Activated CD4-positive, alpha-beta T cell treated with anti-CD3 and anti-CD28 coated beads, Interleukin-2, Interleukin-4, amounts not matched to agents 100 ng/mL and 50 ng/mL, durations not matched to agents 16 hours and 8 hours (primary cell): ENCODE measurements at places on chromosomes 12 and 14.

- no peak for DNase-seq
These were observed 559 bp downstream of the SYNJ2BP start for GRCh38 chr14:70416338-70416724.

- DNase-seq, result peak; percentile 21
These were observed at the start of gene RGS6 for GRCh38 chr14:71932229-71932981. Gene RGS6 (plus strand): TSS chr14:71932429.

- no peak for DNase-seq
These were observed 843.4 kb downstream of the SLC6A15 start for GRCh38 chr12:84069198-84069597.

DNA sequence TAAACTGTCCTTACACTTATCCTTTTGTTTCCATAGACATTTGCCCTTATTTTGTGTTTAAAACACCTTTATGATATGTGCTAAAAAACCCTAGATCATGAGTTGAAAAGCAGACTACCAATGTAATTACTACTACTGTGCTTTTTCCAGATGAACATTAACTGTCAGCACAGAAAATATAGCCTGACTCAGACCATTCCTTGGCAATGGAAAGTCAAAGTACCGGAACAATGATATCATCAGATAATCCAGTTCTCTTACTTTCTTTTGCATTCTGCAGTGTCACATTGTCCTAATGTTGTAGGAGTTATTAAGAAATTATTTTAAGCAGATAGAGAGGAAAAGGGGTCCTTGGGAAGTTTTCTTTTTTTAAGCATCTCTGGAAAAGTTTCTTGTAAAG is 1189.0 kb upstream of the FLRT2 start:
- no peak for DNase-seq

- no peak for DNase-seq
These were observed 66.2 kb downstream of the NTF3 start for GRCh38 chr12:5498076-5498475.

DNA sequence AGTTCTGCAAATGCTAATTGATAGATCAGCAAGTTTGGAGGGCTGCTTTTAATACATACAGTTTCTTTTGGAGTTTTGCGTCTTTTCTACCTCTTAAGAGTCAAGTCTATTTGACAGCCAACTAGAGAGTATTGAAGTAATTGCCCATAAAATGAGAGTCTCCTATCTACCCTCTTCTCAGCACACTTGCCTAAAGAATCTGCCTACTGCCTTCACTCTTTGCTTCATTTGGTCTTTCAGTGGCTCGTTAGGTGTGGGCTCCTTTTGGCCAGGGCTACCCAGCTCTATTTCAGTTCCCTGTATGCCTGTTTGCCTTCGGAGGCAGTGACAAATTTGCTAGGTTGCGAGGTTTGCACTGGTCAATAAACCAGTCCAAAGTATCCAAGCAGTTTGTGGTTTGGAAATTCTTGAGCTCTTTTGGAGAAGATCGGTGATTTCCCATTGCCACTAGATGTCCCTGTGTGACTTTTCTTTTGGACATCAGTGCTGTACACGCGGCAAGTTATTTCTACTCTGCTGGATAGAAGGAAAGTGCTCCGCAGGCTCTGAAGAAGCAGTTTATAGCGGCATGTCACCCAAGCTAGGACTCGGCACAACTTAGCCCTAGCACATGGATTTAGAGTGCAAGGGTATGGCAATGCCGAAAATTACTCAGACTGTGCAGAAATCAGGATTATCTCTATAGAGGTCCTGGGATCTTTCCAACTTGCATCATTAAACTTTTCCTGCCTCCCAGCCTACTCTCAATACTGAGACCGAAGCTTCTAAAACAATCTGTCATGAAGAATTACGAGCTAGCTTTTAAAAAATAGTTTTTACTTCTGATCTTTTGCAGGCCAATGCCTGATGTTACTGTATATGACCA is 38.6 kb downstream of the MGST1 start:
- no peak for DNase-seq

DNA sequence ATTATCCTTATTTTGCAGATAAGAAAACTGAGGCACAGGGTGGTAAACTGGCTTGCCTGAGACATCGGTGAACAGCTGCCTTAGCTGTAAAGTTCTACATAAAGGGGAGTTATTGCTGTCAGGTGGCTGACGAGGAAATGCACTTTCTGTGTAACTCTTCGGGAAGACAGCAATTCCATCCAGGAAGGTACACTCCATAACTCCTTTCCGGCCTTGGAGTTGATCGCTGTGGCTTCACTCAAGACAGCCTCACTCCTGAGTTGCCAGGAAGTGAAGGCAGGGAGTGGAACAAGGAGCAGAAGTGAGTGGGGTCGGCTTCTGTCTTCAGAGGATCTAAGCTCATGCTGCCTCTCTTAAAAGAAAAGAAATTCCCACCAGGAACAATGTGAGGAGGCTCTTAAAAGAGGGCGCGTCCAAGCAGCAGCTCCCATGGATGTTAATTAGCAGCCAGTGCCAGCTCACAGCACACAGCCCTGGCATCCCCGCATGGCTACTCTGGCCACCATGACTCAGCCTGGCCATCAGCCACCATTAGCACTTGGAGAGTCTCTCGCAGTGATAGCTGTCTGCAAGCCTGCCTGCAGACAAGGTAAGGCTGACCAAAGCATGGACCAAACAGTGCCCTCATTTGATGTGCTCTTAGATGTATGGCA is 60.3 kb downstream of the NUAK1 start:
- DNase-seq, result no peak

DNA sequence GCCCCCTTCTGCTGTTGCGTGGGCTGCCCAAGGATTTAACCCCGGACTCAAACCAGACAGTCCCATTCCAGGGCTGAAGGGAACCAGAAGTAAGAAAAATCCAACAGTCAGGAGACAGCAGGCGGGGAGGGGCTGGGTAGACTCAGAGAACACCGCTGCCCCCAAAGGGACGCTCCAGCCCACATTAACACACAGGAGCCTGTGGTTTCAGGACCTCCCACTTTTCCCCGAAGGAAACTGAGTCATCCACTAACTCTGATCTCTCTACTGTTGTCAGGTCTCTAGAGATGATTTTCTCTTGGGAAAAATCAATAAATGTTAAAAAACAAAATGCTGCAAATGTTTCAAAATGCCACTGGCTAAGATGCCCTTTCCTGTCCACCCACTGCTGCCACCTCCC is 41.6 kb downstream of the FBXO21 start:
- DNase-seq, result peak; percentile 37

DNA sequence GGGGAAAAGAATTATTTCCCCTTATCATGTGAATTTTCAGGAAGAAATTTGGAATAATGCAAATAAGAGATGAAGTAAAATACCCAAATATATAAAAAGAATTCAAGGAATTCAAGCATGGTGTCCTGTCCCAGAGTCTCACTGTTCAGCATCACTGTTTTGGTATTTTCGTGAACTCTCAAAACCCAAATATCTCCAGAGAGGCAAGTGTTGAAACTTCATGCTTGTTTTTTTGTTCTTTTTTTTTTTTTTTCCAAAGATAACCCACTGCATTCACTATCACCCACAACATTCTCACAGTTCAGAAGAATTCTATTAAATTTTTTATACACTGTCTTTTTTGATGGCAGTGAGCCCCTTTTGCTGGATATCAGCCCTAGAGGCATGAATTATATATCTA is 354.9 kb downstream of the DIO2 start:
- DNase-seq, result no peak

- DNase-seq, result no peak
These were observed at the start of gene C14orf180 for GRCh38 chr14:104579507-104579906. Gene C14orf180 (plus strand): TSS chr14:104579764. CDS start chr14:104586431, 6,667 bp downstream.

- DNase-seq, result no peak
These were observed 2.8 kb downstream of the PAN2 start for GRCh38 chr12:56330936-56331490.

DNA sequence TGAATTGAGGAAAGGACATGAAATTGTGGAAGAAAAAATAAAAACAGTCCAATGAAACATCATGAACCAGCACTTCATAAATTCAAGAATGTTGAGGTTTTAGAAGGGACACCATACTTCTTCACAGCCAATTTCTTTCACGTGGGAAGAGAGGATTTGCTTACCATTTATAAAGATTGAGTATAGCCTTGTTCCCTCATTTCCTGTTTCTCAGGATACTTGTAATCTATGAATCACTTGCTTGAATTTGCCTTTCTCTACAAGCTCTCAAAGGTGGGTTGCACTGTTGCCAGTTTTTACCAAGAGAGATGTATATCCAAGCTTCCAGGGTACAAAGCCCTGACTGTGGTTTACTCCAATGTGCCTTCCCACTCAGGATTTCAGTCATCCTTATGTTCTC is 116.1 kb downstream of the DUSP6 start:
- no peak for DNase-seq

- DNase-seq, result no peak
These were observed 73.3 kb downstream of the CEP128 start for GRCh38 chr14:80868260-80868659.

DNA sequence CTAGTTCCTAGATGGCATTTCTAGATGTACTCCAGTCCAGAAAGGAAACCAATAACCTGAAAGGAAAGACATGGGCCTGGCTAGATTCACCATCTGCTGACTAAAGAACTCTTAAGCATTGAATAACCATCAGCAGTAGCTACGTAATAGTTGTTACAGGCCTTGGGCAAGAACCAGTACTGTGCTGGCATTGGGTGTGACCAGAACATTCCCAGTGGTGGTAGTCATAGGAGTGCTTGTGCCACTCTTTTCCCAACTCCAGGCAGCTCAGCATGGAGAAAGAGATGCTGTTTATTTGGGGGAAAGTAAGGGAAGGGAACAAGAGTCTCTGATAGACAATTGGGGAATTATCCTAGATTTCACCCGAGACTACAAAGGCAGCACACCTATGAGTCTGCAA is 333.3 kb downstream of the SLC16A7 start:
- no peak for DNase-seq

DNA sequence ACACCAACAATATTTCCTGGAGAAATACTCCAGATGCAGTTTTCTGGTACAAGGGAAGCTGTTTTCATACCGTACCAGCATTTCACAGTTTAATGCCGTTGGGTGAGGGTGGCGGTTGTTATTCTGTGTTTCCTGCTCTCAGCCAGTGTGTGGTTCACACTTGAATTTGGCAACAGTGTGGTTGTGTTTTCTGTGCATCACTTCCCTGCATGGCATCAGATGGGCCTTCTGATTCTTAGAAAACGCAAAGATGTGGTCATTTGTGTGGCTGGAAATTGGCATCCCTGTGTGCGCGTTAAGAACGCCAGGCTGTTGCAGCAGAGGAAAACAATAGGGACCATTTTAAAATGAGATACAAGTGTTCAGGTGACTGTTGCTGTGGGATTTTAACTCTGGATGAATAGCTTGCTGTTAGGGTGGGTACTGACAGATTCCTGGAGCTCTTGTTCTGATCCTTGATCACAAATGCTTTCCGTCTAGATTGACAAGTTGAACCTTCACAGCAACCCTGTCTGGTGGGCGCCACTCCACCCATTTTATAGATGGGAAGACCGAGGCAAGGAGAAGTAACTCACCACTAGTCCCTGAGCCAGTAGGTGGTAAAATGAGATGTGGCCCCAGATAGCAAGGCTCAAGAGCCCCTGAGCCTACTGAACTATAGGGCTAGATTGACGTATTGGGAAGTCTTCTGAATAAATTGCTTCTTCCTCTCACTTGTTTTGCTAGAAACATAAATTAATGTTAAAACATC is 231.2 kb downstream of the CHST11 start:
- DNase-seq, result peak; percentile 92

- no peak for DNase-seq
These were observed 291.0 kb downstream of the FUT8 start for GRCh38 chr14:65703521-65703920.

GRCh38 chr12:57182918-57183575 is 33.5 kb upstream of the NXPH4 start:
- peak; percentile 80 for DNase-seq

- peak; percentile 5 for DNase-seq
These were observed 115.5 kb upstream of the G2E3 start for GRCh38 chr14:30443368-30444007.

GRCh38 chr12:47881826-47882427 is 22.9 kb downstream of the VDR start:
- no peak for DNase-seq

DNA sequence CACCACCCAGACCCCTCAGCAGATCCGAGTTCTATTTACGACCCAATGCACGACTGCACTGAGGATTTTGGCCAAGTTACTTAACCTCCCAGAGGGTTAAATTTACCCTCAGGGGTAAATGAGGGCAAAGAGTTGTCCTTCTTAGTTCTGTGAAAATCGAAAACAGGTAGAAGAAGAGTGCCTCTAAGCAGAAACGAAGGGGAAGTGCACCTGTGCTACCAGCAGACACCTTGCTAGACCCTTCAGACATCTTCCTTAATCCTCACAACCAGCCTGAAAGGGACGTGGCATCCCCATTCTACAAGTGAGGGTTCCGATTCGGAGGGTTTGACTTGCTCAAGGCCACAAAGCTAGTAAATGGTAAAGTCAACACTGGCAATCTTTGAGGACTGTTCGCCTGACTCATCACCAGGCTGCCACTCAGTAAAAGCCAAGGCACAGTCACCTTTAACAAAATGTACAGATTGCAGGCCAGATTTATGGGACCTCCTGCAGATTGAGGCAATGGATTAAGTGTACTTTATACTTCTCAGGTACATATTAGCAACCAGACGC is 1.6 kb downstream of the GSG1 start:
- DNase-seq, result peak; percentile 56

DNA sequence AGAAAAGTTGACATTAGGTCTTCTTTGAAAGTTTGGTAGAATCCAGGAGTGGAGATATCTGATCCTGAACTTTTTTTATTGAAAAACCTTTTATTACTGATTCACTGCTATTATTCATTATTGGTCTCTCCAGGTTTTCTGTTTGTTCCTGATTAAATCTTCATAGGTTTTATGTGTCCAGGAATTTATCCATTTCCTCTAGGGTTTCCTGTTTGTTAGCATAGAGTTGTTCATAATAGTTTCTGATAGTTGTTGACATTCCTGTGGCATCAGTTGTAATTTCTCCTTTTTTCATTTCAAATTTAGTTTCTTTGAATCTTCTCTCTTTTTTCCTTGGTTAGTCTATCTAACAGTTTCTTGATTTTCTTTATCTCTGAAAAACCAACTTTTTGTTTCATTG is 370.3 kb downstream of the SLC6A15 start:
- no peak for DNase-seq

- DNase-seq, result no peak
These were observed 32.7 kb upstream of the SDR39U1 start for GRCh38 chr14:24475261-24475660.

DNA sequence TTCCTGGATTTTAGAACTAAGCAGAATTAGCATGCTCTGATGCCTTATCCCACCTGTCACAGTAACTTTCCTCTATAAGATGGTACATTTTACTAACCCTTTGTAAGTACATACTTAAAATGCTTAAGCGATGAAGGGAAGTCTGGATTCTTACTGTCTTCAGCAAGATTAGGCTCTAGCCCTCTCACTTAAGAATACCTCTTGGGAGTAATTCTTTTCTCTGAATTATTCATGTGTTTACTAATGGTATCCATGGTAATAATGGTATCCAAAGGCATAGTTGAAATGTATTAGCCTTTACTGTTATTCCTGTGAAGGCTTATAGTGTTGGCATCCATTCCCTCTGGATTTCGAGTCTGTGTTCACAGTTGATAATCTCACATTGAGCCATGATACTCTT is 176.9 kb downstream of the MON2 start:
- DNase-seq, result no peak

DNA sequence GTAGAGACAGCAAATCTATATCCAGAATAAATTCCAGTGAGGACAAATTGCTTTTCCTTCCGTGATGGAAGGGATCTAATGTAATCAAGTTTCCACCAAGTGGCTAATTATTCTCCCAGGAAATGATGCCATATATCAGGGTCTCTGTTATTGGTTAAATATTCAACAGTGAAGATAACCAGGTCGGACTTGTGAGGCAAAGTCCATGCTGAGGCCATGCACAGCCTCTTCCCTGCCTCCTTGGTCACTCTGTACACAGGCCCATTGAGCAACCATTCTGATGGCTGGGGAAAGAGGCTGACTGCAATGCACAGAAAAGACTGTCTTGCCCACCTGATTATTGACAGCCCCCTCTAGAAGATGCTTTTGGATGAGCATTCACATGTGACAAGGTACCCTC is 90.1 kb downstream of the TNFAIP2 start:
- DNase-seq, result no peak
